ENCODE measurements at places on chromosomes 7 and 10.

DNA sequence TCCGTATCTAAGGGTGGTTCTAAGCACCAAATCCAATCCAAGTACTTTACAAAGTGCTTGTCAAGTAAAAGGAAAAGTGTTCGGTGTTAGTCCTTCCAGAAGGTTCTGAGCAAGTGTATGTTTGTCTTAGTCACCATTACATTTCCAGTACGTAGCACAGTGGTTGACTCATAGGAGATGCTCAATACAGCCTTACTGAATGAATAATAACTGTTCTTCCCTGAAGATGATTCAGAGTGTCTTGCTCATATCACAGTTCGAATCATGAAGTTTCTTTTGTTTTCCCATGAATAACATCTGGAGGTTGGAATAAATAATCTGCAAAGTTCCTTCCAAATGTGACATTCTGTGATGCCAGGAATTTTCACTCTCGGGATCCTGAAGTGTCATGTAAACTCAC lies 53.4 kb downstream of the WNT2 start:
- DNase-seq = no peak

GRCh38 chr7:139728203-139728602 lies 49.6 kb downstream of the HIPK2 start:
- no peak for DNase-seq

- no peak for DNase-seq
Measured at GRCh38 chr7:84145892-84146291, 48.7 kb downstream of the SEMA3A start.

- DNase-seq = no peak
Measured at GRCh38 chr10:123236126-123236525, 81.9 kb downstream of the BUB3 start.

DNA sequence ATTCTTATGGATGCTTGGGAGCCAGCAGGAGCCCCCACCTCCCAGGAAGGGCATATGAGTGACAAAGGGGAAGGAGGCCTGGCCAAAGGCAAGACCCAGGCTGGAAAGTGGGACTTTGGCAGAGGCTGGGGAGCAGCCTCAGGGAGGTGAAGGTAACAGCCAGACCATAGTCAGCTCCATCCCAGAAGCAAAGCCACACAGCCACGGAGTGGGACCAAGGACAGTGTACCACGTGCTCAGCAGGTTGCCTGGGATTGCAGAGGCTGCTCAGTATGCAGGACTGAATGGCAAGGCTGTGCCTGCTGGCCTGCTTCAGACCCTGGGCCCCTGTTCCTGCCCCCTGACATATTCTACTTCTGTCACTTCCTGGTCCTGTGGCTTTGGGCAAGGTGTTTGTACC lies 17.6 kb upstream of the GPR26 start:
- DNase-seq = no peak

DNA sequence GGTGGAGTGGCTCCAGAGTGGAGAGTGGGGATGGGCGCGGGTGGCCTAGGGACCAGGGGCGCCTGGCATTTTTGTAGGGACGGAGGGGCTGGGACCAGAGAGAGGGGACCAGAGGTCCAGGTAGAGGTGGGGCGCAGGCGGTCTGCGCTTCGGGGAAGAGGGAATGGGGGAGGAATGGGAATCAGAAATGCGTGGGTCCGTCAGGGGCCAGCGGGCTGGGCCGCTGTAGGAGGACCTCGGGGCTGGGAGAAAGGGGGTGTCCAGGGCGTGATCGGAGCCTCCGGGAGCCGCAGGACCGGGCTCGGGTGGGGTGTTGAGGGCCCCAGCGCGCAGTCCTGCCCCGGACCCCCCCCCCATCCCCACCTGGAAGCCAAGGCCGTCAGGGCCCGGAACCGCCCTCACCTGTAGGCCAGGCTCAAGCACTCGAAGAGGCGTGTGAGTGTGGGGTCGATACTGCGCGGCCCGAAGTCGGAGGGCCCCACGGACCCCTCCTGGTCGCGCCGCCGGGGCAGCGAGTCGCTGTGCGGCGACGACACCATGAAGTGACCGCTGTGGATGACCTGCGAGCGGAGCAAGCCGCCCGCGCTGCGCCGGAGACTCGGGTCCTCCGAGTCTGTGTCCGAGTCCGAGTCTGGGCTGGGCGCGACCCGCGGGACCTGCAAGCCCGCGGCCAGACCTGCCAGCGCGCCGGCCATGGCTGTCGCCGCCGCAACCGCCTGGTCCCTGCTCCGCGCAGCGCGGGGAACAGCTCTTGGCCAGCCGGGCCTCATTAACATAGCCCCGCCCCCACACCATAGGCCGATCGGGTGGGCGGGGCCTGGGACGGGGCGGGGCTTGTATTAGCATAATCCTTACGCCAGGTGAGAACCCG lies at the start of gene MLXIPL:
TSS of gene MLXIPL (minus strand) at position 725 of the 871 bp plus-strand sequence. CDS start at position 695, 30 bp downstream.
- DNase-seq = no peak

GRCh38 chr7:1572111-1572822 lies 2.4 kb upstream of the PSMG3 start:
- DNase-seq = no peak

- no peak for DNase-seq
Measured at GRCh38 chr10:92742331-92743228, 52.8 kb downstream of the HHEX start.

GRCh38 chr7:114081606-114082425 lies 163.0 kb upstream of the PPP1R3A start:
- no peak for DNase-seq

GRCh38 chr7:2861509-2861908 lies 17.4 kb upstream of the GNA12 start:
- DNase-seq = no peak

GRCh38 chr7:38834357-38834756 lies 74.6 kb downstream of the VPS41 start:
- DNase-seq = no peak

DNA sequence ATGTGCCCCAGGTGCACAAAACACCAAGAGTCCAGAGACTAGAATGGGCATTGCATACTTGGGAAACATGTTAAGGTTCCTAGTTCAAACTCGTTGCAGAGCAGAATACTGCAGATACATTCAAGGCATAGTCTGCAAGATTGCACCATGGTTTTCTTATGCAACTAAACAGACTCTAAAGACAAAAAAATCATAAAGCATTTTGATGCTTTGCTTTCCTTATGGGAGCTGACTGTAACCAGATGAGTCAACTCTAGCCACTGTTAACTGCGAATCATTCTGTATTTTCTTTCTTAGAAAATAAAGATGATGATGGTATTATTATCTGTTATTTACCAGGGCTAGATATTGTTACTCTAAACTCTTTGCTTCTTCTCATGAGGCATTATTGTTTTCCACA lies 19.7 kb downstream of the TRUB1 start:
- no peak for DNase-seq

DNA sequence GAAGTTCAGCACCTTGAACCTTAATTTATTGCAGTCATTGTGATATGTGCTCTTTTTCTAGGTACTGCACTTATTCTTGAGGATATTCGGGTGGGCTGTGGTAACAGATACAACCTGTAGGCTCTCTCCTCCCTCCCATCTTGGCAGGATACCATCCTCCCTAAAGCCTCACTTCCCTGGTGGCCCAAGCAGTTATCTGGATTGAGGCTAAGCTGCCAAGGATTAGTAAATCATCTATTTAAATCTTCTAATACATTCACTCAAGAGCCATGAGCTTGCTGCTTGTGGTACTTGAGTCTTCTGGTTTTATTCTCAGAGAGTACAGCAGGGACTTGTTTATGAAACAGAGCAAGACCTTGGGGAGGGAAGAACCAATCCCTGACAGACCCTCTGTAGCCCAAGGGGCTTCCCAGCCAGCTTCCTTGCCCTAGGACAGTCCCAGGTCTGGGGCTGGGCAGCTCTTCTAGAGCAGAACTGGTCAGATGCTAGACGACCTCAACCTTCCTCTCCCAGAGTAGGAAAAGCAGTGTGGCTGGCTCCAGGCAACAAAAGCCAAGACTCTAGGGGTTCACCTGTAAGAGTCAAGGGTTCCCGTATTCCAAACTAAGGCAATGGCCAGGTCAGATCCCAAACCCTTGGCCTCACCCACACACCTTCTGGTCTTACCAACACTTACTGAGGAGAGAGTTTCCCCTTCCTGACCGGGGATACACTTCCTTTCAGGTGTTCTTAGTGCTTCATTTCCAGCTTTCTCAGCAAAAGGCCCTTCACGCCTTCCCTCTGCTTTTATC lies 21.3 kb downstream of the WNT8B start:
- no peak for DNase-seq

- no peak for DNase-seq
Measured at GRCh38 chr7:116100626-116101025, 70.1 kb upstream of the TFEC start.

DNA sequence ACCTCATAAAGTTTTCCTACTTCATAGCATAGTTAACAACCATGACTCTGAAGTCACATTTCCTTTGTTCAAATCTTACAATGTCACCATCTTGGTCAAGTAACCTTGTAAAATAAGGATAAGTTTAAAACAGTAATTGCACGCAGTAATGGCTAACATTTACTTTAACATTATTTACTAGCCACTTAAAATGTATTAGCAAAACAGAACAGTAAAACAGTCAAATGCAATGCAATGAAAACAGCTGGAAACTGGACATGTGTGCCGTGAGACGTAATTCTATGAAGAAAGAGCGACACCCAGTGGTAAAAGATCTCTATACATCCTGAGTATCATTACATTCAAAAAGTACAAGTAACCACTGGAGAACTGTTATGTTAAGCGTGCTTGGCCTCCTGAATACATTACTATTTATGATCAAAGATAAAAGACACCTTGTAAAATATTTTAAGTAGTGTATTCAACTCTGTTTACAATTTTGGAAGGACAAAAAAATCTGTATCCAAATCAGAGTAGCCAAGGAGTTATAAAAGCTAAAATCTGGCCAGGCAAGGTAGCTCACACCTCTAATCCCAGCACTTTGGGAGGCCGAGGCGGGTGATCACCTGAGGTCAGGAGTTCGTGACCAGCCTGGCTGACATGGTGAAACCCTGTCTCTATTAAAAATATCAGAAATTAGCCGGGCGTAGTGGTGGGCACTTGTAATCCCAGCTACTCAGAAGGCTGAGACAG lies 27.2 kb downstream of the ATE1 start:
- no peak for DNase-seq

- DNase-seq = no peak
Measured at GRCh38 chr7:77698042-77698625, 1.9 kb downstream of the RSBN1L start.

DNA sequence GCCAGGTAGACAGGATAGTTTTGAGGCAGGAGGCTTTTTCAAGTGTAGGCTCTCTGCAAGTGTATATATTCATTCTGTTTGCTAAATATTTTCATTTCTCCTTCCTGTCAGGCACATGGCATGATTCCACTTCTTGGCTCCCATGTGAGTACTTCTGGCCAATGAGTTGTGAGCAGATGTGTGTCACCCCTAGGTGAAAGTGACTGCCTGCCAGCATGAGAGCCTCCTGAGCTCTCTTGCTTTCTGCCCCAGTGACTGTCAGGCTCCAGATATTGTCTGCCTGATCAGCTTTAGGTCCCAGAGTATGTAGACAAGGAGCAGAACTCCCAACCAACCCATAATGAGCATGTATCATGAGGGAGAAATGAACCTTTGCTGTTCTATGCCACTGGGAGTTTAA lies 257.6 kb upstream of the NPY start:
- no peak for DNase-seq

GRCh38 chr10:23399701-23400144 lies 39.2 kb upstream of the OTUD1 start:
- DNase-seq = no peak

- no peak for DNase-seq
Measured at GRCh38 chr7:2554661-2555111, 638 bp downstream of the BRAT1 start.

- DNase-seq = no peak
Measured at GRCh38 chr10:71761541-71762113, 11.7 kb downstream of the VSIR start.

DNA sequence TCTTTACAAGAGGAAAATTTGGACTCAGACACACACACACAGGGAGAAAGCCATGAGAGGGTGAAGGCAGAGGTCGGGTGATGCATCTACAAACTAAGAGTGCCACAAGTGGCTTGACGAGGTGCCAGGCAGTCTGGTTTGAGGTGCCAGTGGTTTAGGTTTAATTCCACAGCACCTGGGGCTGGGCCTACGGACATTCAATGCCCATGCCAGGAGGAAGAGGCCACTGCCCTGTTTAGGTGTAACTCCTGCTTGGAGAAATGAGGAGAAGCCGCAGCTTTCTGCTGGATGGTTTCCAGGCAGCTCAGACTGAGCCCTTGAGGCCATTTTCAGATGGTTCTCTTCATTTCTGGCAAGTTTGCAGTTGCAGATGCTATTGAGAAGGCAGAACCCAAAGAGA lies 83.6 kb downstream of the HTR5A start:
- no peak for DNase-seq
